ENCODE measurements at places on chromosomes 5 and 9. TPM values are rescaled to one million over a fixed set of nuclear protein-coding genes. Genes with fewer than 3 reads are reported as not detected.

SPINK7 gene
- total RNA-seq: 65.3 TPM

ADCY2 gene
- 18.4 TPM for total RNA-seq

CNTLN gene
- total RNA-seq: 13.3 TPM

GNA14 gene
- total RNA-seq: 11.0 TPM

SLC6A19 gene
- total RNA-seq: not detected

SLC27A6 gene
- total RNA-seq: 2.9 TPM

CNTNAP3 gene
- 14.7 TPM for total RNA-seq

ENTPD2 gene
- total RNA-seq: 4.9 TPM

PCDHB10 gene
- 3.2 TPM for total RNA-seq

NKD2 gene
- 2.0 TPM for total RNA-seq

UBAC1 gene
- total RNA-seq: 57.9 TPM

DBH gene
- 12.0 TPM for total RNA-seq

C9orf50 gene
- not detected for total RNA-seq

HEXB gene
- total RNA-seq: 118 TPM

FOXD4L6 gene
- total RNA-seq: not detected

MYMK gene
- total RNA-seq: not detected

AGXT2 gene
- not detected for total RNA-seq

HSDL2 gene
- 25.8 TPM for total RNA-seq
